ENCODE measurements at places on chromosomes 11 and 22.

GRCh38 chr11:128283451-128283850, 303.9 kb downstream of the ETS1 start:
- DNase-seq: no peak

- no peak for DNase-seq
Observed at GRCh38 chr22:44108806-44109385, 71.8 kb upstream of the PARVG start.

GRCh38 chr11:38323961-38324761, 1726.1 kb upstream of the RAG2 start:
- peak; percentile 48 for DNase-seq

DNA sequence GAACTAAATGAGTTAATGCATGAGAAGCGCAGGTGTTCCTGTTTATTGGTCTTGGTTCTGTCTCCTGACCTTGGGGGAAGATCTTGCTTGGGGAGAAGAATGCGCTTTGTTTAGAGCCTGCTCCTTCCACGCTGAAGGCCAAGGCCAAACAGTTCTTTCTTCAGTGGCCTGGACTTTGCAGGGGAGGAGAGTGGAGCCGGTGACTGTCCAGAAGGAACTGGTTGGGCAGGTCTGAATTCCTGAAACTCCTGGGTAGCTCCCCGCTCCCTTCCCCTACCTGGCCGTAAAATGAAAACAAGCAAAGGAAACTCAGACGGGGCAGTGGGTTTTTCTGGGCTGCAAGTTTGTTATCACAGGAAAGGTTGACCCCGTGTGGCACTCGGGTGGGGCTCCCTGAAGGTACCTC, 3.6 kb downstream of the ARHGAP8 start:
- DNase-seq: no peak

DNA sequence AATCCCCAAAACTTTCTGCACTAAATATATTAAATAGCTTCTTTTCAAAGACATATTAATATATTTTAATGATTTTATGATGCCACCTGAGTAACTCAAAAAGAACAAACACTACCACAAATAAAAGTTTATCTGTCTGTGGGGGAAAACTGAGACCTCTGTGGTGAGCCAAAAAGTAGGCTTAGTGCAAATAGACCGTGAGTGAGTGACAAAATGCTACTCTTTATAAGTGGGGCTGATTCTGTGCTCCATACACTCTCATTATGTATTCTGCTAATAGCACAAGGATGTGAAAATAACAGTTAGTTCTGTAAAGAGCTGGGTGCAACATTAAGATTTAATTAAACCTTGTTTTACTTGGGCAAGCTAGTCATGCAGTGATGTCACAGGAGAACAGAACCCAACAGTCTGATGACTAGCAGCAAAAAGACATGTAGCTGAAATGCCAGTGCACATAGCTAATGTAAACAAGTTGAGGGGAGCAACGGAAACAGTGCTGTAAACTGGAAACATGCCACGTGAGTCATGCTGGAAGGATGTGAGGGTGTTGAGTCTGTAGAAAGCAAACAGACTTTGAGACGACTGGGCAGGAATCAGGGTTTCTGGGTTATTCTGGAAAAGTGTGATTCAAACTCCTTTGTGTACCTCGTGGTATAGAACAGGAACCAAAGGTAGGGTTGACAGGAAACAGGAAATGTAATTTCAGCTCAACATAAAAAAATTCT, 1130.4 kb downstream of the LRRC4C start:
- DNase-seq: no peak

GRCh38 chr11:112661146-112661545, 300.1 kb upstream of the NCAM1 start:
- no peak for DNase-seq

- DNase-seq: no peak
Observed at GRCh38 chr11:36352922-36353321, 56.8 kb downstream of the PRR5L start.

GRCh38 chr11:87394924-87395323, 357.2 kb downstream of the TMEM135 start:
- DNase-seq: no peak

GRCh38 chr11:64428693-64429092, 69.7 kb downstream of the RPS6KA4 start:
- DNase-seq: no peak

DNA sequence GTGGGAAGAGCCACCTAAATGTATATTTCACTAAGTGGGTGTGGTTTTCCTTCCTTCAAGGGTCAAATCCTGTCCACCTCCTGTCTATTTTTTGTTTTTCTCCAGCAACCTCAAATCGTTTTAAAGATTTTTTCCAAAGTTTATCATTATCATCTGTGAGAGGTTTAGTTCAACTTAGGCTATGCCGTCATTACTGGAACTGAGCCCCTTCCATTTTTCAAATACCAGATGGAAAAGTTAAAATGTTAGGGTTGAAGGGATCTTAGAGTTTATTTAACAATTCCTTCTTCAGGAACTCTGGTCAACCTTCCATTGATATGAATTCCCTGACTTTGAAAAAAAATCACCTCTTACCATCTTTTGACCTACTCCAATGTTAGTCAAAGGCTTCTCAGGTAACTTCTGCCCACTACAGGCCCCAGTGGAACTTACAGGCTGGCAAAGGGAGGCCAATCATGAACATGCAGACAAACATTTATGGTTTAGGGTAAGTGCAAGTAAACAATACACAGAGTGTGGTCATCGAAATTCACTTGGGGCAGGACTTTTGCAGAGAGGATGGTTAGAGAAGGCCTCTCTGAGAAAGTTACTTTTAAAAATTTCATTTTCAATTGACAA, 45.2 kb downstream of the SYN3 start:
- DNase-seq: no peak

- DNase-seq: no peak
Observed at GRCh38 chr11:7590529-7590928, 76.7 kb downstream of the PPFIBP2 start.

GRCh38 chr11:17986007-17986710, 26.7 kb downstream of the SERGEF start:
- no peak for DNase-seq

DNA sequence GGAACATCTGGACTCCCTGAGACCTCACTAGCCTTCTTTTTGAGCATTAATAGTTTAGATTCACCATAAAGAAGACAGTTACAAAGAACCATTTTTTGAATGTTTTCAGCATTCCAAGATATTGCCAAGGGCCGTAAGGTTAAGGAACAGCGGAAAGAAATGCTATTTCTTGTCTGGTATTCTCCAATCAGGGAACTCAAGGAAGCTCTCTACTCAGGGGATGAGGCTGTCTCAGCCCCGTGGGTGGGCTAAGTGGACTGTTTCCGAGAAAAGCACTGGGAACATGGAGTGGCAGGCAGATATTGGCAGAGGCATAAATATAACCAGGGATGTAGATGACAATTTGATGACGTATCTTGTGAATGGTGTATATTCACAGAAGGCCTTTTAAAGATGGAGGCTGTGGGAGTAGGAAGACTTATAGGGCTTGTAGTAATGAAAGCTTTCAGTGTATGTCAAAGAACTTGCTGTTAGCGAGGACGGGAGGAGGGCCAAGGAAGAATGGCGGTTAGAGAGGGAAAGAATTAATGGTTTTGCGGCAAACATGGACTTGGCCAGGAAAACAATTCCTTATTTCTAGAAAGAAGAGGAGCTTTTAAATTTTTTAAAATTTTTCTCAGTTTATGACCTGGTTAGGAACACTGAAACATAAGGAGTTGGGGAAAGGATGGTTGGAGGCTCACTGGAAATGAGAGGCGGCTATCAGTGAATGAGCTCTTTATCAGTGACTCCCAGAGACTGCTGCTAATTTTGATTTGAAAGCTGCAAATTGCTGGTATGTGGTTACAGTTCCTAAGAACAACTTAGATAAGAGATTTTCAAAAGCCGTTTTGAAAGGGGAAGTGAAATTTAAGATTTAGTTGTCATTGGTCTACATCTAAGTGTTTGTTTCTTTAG, 64.6 kb downstream of the ST3GAL4 start:
- DNase-seq: peak; percentile 75

- DNase-seq: no peak
Observed at GRCh38 chr11:2315395-2316168, 13.8 kb downstream of the TSPAN32 start.

GRCh38 chr11:20248121-20248772, 88.0 kb upstream of the DBX1 start:
- no peak for DNase-seq

- DNase-seq: no peak
Observed at GRCh38 chr11:62669420-62670161, 1.9 kb upstream of the UQCC3 start.

- DNase-seq: no peak
Observed at GRCh38 chr11:86294026-86294425, 8.0 kb upstream of the HIKESHI start.

- DNase-seq: no peak
Observed at GRCh38 chr11:6674219-6674597, 8.9 kb downstream of the MRPL17 start.

DNA sequence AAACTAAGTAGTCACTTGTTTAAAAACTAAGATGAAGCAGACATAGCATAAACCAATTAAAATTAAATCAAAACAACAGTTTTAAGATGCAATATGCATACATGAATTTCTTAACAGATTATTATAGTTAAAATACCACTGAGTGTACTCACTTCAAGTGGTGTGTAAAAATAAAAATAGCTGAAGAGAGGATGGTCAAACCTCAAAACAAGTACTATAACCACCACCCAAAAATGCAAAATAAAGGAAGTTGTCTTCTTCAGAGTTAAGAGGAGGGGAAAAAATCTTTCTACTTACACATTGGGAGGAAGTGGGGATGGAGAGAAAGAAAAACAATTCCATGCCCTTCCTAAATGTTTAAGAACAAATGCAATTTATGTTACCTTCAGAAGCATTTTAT, 31.9 kb downstream of the RRAS2 start:
- no peak for DNase-seq

- DNase-seq: no peak
Observed at GRCh38 chr22:25477358-25477757, 87.1 kb upstream of the GRK3 start.

DNA sequence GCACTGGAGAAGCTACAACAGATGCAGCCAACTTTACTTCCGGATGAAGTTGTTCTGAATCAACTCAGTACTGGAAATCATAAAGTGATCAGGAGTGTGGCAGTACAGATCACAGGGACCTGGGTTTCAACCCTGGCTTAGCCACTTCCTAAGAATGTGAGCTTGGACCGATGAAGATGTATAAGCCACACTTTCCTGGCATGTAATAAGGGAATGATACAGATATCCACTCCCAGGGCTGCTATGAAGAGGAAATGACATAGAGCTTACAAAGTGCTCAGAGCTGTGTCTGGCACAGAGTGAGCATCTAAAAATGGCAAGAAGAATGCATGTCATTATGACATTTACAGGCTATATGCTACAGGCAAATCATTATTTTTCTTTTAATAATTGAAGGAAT, 378.7 kb downstream of the NTM start:
- no peak for DNase-seq

DNA sequence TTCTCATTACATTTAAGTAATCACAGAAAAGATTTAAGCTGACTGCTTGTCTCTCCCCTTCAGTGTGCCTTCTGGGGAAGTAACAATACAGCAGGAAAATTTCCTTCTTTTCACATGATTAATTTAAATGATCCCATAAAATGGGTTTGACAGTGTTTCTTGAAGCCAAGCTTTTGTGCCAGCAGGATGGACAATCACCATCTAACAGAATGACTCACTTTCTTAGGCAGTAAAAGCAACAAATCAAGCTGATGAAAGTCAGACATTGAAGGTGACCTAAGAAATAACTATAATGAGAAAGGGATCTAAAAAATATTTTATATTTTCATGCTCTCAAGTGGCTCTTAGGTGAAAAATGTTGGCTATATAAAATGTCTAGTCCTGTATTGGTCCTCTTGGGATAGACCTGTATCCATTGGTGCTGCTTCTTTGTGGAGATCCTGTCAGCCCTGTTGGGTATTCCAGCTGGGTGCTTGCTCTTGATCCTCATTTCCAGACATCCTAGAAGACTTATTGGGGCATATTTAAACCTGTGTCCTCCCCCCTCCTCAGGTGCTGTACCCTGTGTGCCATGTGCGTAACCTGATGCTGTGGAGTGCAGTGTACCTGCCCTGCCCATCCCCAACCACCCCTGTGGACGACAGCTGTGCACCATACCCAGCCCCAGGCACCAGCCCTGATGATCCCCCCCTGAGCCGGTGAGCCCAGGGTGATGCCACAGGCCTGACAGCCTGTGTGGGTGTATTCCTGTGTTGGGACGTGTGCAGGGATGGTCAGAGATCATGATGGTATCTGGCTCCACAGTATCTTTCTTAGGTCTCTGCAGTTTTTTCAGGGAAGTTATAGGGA, 62.7 kb upstream of the HORMAD2 start:
- DNase-seq: no peak

GRCh38 chr22:26711205-26711963, 54.0 kb downstream of the MIAT start:
- peak; percentile 85 for DNase-seq

DNA sequence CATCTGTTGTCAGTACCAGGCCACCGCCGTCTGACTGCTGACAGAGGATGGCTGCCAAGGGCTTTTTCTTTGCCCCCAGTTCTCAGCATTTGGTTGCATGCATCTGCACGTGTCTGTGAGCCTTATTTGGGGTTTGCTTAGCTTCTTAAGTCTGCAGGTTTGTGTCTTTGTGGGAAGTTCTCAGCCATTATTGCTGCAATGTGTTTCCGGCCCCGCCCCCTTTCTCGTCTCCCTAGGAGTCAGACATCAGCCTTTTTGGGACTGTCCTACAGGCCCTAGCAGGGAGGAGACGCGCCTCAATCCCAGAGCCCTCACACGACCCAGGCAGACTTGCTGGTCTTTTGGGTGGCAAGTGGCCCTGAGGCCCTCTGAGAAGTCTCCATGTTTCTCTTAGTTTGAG, 8.0 kb downstream of the MOB2 start:
- DNase-seq: no peak

DNA sequence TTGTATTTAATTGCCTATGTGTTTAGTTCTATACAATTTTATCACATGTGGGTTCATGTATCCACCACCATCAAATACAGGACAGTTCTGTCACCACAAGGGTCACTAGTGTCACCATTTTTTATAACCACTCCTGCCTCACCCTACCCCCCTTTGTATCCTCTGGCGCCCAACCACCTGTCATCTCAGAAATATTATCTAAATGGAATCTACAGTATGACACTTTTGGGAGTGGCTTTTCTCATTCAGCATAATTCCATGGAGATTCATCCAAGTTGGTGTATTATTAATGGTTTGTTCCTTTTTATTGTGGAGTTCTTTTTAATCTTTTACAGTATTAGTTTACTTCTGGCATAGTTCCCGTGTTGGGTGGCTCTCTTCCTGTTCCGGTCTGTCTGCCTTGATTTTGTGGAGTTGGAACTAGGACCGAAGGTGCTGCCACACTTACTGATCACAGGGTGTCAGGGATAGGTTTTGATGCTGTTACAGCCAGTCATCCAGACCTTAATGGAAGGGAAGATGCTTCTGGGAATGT, 58.5 kb downstream of the TNRC6B start:
- DNase-seq: no peak

- DNase-seq: no peak
Observed at GRCh38 chr11:60301178-60301577, 20.7 kb downstream of the MS4A4A start.

GRCh38 chr11:10108915-10109680, 184.9 kb downstream of the SBF2 start:
- no peak for DNase-seq

DNA sequence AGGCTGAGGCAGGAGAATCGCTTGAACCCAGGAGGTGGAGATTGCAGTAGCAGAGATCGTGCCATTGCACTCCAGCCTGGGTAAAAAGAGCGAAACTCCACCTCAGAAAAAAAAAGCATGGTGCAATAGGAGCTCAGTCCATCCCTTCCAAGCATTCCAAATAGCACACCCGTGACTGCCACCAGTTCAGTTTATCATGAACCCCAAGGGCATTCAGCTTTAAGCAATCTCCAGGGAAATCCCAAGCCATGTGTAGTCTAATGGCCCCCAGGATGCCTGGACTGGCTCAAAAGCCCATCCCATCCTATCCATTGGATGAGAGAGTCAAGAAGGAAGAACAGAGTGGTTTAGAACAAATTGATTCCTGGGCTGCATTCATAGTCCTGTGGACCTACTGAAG, 16.2 kb downstream of the MICAL3 start:
- no peak for DNase-seq
